NCI-H1105 (cell line): ENCODE measurements at places on chromosomes 12 and 14.

GRCh38 chr12:42588524-42589464, 752 bp downstream of the PRICKLE1 start:
- DNase-seq: peak; percentile 37

- DNase-seq: peak; percentile 13
Observed at GRCh38 chr14:71586131-71586897, 345.9 kb upstream of the RGS6 start.

DNA sequence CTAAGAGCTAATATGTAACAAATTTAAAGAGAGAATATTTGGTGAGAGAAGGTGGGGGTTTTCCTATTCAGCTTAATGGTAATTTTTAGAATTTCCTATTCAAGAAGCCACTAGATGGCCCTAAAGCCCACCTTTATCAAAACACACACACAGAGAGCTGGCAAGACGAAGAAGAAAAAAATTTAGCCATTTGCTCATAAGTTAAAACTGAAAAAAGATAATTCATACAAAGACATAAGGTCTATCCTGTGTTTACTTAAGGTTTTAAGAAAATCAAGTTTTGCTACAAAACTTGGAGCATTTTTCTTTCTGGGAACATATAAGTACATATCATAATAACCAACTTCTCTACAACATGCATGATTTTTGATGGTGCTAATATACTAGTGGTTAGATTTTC, 46.8 kb upstream of the PCED1B start:
- DNase-seq: peak; percentile 25

- no peak for DNase-seq
Observed at GRCh38 chr12:80050236-80050635, 49.1 kb upstream of the OTOGL start.

GRCh38 chr14:67941456-67942018, 122.0 kb downstream of the RAD51B start:
- DNase-seq: no peak

DNA sequence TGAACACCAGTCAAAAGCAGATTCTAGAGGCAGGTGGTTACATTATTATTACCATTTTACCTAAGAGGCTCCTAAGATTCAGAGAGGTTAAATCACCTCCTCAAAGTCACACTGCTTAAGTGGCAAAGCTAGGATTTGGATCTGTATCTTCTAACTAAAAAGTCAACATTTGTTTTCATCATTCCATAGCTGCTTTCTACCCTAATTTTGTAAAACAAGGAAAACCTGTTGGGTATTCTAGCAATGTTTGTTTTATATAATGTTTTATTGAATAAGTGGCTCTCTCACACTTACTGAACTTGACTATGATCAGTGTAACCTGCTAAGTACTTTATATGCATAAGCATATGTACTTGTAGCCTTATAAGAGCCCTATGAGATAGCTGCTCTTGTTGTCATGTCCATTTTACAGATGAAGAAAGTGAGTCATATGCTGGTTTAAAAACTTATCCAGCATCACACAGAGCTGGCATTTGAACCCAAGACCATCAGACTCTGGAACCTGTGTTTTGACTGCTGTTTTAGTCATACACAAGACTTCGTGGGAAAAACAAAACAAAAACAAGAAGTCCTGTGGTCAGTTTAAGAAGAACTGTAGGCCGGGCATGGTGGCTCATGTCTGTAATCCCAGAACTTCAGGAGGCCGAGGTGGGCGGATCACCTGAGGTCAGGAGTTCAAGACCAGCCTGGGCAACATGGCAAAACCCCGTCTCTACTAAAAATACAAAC, 31.7 kb upstream of the EVL start:
- no peak for DNase-seq

DNA sequence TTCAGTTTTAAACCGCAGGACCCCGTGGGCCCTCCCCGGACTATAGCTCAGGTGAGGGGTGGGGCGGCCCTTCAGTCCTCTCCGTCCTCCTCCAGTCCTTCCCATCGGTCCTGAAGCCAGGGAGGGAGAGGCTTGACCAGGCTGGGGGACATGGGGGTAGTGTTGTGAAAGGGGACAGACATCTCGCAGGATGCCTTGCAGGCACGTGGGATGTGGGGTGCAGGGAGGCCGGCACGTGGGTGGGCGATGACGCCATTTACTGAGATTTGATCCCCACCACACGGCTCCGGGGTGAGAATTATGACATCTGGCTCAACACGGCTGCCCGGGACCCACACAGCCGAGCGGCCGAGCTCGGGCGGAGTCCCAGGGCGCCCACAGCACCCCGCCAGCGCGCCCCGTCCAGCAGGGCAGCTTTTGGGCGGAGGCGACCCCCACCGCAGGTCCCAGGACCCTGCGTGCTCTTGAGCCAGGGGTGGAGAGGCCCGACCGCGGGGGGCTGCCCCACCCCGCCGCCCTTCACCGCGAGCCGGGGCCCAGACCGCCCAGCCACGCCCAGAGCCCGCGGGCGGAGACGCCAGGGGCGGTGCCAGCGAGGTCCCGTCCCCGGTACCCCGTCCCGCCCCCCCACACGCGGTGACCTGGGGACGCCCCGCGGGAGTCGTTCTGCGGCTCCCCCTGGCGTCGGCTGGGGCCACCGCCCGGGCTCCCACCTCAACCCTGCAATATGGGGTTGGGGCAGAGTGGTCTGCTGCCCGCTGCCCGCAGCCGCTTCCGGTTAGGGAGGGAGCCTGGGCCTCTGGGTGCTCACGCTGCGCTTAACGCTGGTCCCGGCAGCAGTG, 3.3 kb upstream of the EXOC3L4 start:
- DNase-seq: no peak

DNA sequence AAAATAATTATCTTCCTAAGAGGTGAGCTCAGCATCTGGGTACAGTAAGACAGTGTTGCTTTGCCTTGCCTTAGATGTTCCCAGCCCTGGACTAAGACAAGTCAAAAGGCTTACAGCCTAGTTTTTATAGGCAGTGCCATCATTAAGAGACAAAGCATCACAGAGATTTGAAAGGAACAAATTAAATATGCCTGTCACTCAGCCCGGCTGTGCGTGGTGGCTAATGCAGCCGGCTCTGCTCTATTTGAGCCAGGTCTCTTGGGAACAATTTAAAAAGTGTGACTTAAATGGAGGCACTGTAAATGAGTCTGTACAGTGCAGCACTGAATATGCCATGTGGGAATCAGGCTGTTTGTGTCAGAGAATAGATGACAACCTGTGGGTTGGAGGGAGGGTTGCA, 1687.4 kb upstream of the FLRT2 start:
- peak; percentile 41 for DNase-seq

DNA sequence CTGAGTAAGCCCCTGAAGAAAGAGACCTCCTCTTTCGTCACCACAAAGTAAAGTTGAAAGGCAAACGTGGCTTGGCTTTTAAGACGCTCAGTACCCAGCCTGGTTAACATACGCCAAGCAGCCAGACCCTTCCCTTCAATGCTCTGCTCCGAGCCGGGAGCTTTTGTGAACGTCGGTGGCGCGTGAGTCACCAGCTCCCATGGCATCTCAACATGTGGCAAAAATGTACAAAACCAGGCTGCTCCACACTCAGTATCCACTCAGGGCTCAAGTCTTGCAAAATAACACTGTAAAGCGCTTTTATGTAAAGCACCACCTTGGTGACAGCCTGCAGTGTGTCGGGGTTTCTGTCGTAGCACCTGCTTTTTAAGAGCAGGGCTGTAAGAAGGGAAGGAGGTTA, 89.0 kb downstream of the SETD3 start:
- DNase-seq: no peak
